Amniotic epithelial cell (primary cell): ENCODE measurements at places on chromosomes 5 and 9.
A peak's percentile ranks its signal among the peaks of the same experiment; 100 is the strongest.

- DNase-seq: no peak
Measured at GRCh38 chr5:171589461-171589860, 170.0 kb downstream of the FGF18 start.

- no peak for DNase-seq
Measured at GRCh38 chr5:54638106-54638505, 120.5 kb downstream of the SNX18 start.

- no peak for DNase-seq
Measured at GRCh38 chr9:19405771-19406170, 3.0 kb upstream of the ACER2 start.

DNA sequence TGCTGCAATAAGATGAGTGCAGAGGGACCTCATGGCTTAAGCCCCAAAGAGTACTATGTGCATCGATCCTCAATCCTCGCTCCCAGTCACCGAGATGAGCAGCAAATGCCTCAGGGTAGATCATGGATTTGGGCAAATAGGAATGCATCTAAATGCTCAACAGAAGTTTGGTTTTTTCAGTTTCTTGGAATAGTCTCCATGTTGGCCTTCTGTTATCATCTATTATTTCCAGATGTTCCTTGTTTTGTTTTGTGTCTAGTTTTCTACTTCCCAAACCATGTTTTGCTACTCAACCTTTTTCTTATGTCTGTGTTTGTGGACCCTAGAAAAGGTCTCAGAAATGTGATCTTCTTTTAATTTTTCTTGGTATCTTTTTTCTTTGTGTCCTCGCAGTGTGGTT, 43.5 kb upstream of the RASGRF2 start:
- DNase-seq: no peak

- peak; percentile 52 for DNase-seq
Measured at GRCh38 chr5:58240322-58240721, 219.6 kb downstream of the PLK2 start.

- DNase-seq: no peak
Measured at GRCh38 chr5:1807451-1808185, 6.4 kb downstream of the NDUFS6 start.

- no peak for DNase-seq
Measured at GRCh38 chr5:73110190-73110589, 10.2 kb upstream of the TMEM171 start.

DNA sequence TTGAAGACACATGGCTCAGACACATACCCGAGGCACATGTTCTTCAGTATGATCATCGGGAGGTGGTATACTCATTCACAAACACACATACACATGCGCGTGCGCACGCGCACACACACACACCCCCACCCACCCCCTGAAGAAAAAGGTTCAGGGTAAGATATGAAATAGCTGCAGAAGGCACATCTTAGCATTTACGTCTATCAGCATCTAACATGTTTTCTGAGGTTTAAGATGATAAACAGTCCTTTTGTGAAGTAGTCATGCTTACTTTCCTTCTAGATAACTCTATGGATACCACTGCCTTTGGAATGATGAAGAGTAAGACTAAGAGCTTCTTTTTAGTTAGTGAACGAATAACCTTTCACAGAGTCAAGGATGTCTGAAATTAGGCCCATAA, 105.1 kb upstream of the GNA14 start:
- DNase-seq: no peak

DNA sequence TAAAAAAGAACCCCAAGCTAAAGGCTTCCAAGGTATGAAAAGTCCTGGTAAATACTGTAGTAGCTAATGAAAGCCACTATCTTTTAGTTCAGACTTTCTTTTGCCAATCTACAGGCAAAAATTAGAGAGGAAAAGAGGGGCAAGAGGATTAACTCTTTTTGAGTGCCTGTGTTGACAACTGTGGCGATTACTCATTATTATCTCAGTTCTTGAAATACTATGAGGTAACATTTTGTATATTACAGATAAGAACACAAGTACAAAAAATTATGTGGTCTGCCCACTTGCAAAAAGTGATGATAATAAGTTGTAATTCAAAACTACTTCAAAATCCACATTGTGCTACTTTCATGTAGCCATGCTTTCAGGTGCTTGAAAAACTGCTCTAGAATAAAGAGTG, 144.0 kb downstream of the DTWD2 start:
- peak; percentile 27 for DNase-seq

GRCh38 chr5:149325894-149326293, 19.4 kb upstream of the GRPEL2 start:
- no peak for DNase-seq

DNA sequence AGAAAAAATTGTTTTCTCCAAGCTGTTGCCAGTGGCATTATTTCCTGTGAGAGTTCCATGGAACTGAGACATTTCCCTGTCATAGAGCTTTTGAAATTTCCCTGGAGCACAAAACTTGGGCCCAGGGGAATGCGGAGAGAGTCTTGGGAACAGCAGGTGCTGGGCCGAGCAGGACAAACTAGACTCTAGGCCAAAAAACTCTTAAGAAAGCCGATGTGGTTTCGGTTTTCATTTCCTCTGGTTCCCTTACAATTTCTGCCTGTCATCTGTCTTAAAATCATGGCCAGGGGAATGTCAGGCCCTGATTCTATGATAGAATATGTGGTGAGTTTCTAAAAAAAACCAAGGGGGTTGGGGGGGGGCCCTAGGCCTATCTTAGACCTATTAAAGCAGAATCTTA, 4.6 kb downstream of the SLC35A4 start:
- DNase-seq: no peak

GRCh38 chr9:69816735-69817134, 3.9 kb upstream of the CFAP95 start:
- no peak for DNase-seq

- DNase-seq: no peak
Measured at GRCh38 chr5:172115541-172115982, 72.5 kb downstream of the STK10 start.

DNA sequence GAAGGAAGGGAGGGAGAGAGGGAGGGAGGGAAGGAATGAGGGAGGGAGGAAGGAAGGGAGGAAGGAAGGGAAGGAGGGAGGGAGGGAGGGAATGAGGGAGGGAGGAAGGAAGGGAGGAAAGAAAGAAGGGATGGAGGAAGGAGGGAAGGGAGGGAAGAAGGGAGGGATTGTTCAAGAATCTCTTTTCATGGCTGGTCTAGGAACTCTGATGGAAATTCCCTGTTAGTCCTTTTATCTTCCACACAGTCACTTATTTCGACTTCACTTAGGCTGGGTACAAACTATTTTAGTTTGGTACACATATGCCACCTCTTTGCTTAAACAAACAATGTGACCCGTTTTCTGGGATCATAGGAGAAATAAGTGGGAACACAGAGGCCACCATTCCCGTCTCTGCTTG, 435.6 kb upstream of the WWC1 start:
- no peak for DNase-seq
